ENCODE measurements at places on chromosomes 3 and 15.

DNA sequence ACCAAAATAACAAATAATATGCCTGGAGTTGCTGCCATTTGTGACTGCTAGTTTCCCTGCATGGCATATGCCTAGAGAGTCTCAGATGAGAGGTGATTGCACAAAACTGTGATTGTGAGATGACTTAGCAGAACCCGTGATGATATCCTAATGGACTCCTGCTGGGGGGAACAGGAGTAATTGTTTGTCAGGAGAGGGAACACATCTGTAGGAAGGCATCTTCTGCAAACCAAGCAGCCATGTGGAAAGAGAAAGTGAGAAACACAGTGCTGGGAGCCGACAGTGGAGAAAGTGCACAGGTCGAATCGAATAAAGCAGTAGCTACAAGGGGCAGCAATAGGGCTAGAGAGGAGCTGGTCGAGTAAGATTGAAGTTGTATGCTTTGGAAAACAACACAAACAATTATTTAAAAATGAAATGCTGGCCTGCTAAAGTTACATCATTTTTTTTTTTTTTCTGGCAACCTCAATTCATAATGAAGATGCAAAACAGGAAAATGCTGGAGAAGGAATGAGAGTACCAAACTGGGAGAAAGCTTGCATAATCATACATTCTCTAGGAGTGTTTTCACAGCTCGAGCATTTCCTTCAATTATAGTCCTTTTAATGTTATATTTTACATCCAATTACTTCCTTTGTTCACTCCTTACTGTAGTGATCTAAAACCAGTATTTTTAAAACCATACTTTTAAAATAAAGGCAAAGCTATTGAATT is 494.2 kb upstream of the AGTR1 start:
- DNase-seq: no peak

DNA sequence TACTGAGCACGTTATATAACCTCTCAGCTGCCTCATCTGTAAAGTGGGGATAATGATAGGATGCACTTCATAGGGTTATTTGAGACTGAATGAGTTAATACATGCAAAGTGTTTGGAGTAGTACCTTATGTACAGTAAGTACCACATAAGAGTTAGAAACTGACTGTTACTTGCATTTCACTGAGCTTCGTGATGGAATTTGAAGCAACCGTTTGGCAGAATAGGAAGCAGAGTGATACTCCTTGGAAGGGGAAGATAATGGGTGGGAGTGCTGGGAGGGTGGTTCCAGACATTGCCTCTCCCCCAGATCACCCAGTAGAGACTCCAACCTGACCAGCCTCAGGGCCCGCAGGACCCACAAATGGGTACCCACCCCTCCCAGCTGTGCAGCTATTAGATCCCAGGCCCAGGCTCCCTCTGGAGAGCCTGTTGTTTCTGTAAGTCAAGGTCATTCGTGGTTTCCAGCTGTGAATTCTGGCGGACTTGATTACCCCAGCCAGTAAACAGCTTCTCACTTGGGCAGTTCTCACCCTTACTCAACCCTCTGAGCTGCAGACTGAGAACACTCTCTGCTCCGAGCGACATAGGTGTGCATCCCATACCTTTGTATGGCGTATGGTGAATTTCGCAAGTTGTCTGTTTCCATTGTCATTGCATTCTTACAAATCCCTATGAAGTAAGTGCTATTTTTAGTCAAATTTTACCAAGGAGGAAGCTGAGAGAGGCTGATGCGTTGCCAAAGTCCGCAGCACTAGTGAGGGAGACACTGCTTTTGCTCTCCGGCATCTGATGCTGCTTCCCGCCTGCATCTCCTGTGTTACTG is 11.1 kb downstream of the ALPK3 start:
- DNase-seq: no peak

GRCh38 chr15:69557020-69557706 is 104.5 kb downstream of the RPLP1 start:
- DNase-seq: no peak

- no peak for DNase-seq
These were observed 2.6 kb upstream of the RBM15B start for GRCh38 chr3:51388286-51389029.

GRCh38 chr15:96064351-96064756 is 266.1 kb upstream of the NR2F2 start:
- no peak for DNase-seq

DNA sequence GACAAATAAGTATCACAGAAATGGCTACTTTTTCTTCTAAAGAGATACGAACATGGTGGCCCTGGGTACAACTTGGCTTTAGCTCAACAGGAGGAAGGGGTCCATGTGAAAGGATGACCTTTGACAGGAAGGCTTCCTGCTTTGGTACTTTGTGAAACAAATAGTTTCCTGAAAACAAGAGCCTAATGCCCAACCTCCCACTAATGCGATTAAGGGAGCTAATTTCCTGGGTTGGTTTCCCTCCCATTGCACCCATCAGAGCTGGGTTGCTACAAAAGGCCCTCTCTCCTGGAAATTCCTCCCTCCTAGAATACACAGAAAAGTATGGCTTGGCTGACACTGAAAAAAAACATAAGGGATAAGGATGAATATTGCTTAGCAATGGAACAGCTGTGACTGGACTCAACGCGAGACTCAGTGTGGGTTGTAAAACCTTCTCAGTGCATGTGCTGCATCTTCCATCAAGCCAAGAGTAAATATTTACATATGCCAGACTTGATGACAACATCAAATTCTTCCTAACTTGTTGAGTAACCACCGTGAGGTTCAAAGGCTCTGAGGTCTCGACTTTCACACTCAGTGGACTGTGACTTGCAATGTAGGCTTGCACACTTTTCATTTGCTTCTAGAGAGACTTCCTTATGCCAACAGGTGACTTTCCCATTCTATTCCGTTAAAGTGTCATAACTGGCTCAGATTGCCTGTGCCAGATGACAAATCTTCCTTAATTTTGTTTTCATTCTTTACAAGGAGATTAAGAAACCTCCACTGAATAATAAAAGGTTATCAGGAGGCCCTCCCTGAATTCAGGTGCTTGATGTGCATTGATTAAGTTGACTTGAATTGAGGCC is 60.1 kb downstream of the ADAMTS9 start:
- no peak for DNase-seq

DNA sequence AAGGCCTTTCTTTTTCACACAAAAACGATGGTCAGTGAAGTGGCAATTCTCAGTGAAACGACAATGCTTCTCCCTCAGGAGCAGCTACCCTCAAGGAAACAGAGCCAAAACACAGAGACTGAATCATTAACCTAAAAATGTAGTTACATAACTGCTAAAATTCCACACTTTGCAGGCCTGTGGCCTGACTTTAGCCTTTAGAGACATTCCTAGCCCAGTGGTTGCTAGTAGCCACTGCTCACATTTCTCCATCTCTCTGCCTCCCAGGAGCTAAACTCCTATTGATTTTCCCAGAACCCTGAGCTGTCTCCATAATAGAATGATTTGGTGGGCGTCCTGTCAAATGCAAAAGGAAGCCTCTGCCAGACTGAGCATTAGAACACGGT is 630.1 kb upstream of the KCNMB2 start:
- DNase-seq: no peak

- DNase-seq: no peak
These were observed 5.5 kb downstream of the ARPIN start for GRCh38 chr15:89907289-89907688.

DNA sequence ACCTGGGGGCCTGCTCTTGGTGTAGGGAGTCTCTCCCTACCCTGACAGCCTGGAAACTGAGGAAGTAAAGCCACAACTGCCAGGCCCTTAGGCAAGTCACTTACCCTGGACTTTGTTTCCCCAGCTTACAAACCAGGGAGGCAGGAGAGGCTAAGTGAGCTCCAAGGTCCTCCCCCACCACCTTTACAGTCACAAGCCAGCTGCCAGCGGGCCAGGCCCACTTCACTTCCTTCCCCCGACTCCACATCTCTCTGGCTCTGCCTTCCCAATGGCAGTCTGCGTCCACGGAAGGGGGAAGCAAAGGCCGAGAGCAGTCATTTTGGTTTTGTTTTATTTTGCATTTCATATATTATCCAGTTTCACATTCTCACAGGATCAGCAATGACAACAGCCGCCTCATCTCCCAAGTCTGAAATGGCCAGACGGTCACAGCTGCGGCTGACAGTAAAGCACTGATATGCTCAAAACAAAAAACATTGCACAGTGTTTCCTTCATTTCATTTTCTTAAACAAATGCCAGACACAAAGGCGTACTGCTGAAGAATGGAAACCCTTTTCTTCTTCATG is 35.7 kb downstream of the RBPMS2 start:
- DNase-seq: no peak

GRCh38 chr3:128997486-128998133 is 3.5 kb upstream of the EFCC1 start:
- DNase-seq: no peak

DNA sequence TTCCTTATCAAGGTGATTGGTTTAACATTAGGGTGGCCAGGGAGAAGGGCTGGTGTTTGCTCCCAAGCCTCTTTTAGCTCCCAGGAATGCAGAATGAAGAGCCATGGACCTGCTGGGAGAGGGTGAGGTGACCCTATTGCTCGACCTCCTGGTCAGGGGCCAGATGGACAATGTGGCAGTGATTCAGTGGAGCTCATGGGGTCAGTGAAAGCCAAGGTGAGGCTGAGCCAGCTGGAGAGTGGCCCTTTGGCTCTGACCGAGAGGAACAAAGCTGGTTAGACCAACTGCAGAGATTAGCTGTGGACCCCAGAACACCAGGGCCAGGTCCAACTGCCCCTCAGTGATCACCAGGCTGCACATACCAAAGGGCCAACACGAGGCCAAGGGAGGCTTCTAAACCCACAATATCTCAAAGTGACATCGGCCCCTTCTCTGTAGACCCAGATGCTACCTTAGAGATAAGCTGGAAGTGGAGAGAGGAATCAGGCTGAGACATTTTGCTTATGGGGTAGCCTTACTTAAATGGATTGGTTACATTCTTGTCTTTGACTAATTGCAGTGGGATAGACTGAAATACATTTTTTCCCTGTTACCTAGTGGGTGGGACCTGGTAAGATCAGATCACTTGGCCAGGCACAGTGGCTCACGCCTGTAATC is 15.8 kb upstream of the BTBD1 start:
- DNase-seq: no peak

DNA sequence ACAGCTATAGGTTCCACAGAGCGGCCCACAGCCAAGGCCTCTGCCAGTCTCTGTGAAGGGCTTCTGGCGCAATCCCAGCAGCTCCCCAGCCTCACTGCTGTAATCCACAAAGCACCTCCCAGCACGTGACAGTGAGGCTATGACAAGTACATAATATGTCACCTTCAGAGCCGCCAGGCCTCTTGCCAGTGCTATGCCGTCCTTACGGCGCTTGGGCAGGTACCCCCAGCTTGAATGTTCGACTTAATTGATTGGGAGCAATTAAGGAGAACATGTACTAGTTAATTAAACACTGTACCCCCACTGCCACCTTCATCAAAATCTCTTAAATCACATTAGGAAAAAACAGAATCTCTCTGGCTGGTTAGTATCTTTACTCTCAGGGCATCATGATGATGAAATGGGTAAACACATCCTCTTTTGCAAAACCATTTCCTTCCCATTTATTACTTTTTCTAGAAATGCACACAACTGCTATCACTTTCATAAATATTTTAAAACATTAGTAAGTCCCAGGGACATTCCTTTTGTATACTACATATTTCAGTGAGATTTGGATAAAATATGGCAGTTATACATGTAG is 169.9 kb downstream of the XXYLT1 start:
- DNase-seq: no peak

DNA sequence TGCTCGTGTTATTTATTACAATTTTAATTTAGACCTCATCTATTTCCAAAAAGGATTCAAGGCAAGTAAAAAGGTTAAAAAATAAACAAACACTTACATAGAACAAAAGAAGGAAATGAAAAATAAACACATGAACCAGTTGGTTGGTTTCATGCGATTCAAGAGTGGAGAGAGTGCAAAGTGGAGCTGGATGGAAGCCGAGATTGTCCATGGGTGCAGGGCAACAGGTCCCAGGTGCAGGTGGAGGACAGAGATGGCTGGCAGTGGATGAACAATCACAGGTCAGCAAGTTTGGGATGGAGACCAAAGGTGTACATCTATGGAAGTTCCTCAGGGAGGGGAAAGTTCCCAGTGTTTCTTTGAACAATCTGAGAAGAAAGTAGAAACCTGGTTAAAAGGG is 11.6 kb upstream of the SEMA5B start:
- DNase-seq: no peak

DNA sequence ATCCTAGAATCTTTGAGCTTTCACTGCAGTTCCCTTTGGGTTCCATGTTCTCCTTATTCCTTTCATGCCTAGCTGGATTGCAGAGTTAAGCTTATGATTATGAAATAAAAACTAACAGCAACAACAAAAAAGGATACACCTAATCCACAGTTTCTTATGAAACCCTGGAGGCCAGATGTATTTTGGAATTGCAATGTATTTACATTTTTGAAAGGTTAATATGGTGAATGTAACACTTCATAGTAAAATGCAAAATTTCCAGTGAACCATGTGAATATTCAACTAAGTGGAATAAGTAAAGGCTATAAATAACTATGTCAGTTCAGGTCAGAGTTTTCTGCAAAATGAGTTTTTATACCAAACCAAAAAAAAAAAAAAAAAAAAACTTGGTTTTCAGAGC is 65.8 kb upstream of the FLNB start:
- DNase-seq: no peak

- no peak for DNase-seq
These were observed 64.4 kb upstream of the PPARG start for GRCh38 chr3:12224181-12225147.

- DNase-seq: no peak
These were observed 84.5 kb upstream of the SYNPR start for GRCh38 chr3:63193647-63194046.

DNA sequence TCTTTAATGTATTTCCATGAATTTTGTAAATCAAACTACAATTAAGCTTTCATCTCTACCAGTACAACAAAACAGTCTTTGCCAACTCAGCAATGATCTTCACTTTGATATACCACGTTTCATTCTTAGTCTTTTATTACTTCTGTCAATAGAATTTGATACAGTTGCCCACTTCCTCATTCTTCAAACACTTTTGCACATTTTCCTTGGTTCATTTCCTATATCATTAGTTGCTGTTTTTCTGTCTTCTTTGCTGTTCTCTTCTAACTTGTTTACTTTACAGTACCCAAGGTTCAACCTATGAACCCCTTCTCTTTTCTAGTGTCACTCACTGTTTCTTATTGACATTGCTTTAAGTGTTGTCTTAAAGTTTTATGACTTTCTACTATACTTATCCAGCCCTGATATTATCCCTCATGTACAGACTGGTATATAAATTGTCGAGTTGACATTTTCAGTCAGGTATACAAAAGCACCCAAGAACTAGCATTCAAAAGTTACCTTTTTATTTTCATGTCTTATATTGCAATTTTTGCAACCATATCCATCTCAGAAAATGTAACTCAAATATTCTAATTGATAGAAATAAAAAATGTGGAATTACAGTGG is 903.1 kb downstream of the NSUN3 start:
- no peak for DNase-seq

GRCh38 chr3:133295199-133295901 is 104.5 kb upstream of the BFSP2 start:
- DNase-seq: no peak

DNA sequence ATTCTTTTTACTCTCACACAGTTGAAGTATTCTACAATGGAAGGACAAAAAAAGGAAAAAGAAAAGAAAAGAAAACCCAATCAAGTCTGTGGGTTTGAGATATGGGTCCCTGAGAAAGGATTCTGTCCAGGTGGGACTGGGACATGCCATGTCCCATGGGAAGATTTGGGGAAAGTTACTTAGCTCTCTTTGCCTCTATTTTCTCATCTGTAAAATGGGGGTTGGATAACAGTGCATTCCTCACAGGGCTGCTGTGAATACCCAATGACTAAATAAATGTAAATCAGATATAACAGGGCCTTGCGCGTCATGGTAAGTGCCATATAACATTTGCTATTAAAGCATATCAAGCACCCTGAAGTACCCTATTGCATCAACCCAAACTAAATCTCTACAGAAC is 105.7 kb downstream of the CPN2 start:
- no peak for DNase-seq

Data from stimulated activated CD8-positive, alpha-beta memory T cell treated with anti-CD3 and anti-CD28 coated beads, Interleukin-2, amount 100 ng/mL, for 1 hour (primary cell).